ENCODE measurements at places on chromosomes 5 and 9.

DNA sequence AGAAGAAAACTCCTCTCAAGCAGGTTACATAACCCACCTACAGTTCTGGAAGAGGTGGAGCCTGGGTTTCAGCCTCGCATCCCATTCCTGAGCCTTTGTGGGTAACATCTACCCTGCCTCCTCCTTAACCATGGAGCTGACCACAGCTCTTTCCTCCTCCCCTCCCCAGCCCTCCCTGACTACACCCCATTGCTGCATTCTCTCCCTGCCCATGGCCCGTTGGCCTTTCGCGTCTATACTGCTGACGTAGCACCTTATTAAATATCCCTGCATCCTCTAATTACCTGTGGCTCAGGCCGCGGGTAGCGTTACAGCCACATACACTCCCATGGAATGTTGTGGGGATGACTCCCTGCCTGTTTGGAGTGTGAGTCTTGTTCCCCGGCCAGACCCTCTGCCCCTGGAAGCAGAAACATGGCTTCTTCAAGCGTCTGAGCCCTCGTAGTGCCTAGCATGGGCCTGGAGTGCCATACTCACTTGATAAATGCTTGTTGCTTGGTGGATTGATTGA, 72.8 kb downstream of the WWC1 start:
- no peak for DNase-seq

DNA sequence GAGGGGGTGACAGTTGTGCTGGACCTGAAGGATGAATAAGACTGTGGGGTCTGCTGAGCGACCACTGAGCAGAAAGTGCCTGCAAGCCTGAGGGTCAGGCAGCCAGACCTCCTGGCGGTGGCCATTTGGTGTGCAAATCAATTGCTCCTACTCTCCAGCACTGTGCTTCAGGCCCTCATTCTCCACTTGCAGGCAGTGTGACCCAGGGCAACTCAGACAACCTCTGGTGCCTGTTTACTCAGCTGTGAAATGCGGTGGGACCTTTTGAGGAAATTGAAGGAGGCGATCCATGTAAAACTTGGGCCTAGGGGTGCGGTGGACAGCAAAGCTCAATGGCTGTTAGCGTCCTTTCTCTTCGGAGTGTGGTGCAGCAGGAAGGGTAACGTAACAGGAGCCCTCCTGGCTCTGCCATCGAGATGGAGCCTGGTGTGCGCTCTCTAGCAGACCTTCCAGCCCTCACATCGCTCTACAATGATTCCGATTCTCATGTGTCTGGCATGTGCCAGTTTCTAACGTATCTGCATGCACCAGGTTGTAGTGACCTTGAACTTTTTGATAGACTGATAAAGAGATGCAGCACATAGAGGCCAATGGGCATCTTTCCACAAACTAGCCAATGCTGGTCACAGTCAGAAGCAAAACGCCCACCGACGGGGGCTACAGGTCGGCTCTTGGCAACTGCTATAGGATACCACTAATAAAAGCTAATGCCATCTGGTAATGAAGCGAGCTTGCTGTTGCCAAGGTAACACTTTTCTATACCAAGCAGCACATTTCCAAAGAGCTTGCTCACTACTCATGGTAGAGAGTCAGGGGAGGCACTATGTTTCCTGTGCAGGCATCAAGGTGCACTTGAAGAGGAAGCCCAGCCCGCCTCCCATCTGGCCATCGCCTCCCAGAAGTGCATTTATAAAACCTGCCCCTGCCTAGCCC, 159.7 kb upstream of the RAPGEF1 start:
- DNase-seq: no peak

DNA sequence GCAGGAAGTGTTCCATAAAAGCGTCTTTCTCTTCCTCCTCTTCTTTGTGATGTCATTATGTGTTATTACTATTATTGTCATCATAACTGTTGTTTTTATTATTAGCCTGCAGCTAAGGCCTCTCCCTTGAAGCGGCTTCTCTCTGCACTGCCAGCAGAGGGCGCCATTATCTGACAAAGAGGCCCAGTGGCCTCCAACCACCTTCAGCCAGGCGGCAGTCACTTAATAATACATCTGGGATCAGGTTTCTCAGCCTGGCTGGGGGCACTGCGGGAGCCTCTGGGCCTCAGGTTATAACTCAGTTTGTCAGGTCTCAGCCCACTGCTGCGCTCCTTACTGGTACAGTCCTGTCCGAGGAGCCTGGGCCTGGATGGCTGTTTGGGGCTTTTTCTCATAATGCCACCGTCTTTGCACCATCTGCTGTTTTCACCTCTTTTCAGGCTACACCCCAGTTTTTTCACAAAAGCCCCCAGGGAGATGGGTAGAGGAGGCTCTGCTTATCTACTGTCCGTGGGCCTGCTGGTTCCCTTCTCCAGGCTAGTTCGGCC, 281.9 kb downstream of the NSG2 start:
- DNase-seq: peak; percentile 34

DNA sequence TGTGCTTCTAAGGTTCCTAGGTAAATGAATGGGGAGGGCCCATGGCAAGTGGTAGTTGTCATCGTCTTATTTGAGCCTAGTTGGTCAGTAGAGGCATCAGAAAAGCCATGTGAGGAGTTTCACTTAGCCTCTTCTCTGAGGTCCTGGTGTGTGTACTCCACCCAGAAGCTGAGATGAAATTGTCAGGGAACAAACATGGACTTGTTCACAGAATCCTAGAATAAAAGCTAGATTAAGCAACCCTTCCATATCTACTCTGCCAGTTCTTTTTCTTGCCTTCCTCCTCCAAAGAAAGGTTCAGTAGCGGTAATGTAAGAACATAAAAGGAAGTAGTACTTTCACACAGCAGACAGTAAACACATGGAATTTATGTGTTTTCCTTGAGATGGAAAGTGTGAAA, 70.4 kb downstream of the ARHGAP26 start:
- no peak for DNase-seq

- no peak for DNase-seq
Measured at GRCh38 chr5:172739375-172739774, 31.6 kb downstream of the DUSP1 start.

DNA sequence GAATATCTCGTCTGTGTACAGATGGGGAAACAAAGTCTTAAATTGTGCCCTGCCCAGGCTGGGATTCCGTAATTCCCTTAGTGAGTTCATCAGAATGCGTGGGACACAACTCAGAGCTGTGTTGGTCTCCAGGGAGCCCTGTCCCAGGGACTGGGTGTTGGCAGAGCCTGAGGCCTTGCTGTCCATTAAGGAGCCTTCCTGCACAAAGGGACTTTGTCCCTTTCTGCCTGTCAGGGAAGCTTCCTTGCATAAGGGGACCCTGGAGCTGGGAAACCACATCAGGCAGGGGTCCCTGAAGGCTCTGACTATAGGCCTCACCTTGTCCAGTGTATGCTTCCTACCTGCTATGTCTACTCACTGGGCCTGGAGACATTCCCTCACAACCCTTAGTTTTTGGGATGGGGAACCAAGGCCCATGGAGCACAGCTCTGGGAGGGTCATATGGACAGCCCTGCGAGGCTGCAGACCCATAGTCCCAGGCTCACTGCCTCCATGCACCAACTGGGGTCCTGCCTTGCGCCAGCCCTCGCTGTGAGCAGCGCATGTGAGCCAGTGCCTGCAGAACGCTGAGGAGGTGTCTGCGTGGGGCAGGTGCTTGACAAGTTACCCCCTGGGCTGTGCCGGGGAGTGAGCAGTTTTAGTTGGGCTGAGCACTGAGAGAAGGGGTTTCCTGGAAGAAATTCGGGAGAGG, 1.6 kb downstream of the CARD19 start:
- DNase-seq: no peak

GRCh38 chr9:124471761-124472160, 21.5 kb downstream of the ADGRD2 start:
- no peak for DNase-seq

DNA sequence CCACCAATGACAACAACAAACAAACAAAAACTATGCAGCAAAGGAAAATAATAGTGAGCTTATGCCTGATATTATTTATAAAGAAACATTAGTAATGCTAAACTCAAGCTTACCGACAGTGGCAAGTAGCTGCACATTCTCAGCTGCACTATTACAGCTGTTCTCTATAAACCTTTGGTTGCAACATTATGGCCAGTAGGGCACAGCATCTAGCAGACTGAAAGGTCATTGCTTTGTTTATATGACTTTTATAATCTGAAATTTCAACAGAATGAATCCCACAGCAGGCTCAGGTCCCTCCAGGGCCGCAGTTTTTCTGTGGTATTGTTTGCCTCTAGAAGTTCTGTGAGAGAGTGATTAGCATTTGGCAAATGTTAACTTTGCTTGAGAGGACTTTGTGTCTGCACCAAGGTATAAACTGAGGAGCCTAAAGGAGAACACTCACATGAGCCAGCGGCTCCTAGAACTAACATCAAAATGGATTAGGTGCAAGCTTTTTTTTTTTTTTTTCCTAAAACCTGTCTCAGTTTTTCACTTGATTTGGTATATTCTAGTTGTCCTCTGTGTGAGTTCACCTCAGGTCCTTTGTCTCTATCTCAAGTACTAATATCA, 58.3 kb downstream of the IZUMO3 start:
- no peak for DNase-seq

GRCh38 chr5:389197-389821, 53.7 kb upstream of the EXOC3 start:
- no peak for DNase-seq

DNA sequence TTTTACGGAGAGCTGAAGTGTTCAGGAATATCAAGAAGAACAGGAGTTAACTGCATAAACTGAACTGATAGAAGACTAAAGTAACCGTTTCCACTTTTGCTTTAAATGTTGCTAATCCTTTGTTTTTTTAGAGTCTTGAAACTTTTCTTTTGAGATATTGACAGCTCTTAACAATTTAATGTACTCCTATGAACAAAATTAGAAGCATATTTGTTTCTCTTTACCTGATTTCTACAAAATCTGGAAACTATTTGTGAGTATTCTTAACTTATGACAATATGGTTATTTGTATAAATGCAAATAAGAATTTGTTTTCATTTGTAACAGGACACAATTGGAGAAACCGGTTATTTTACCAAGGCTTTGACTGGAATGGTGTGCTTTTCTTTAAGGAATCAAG, 89.5 kb upstream of the FAM120A start:
- no peak for DNase-seq

- DNase-seq: no peak
Measured at GRCh38 chr5:2003206-2003605, 120.5 kb upstream of the IRX4 start.

GRCh38 chr5:87803352-87803751, 390.6 kb upstream of the CCNH start:
- DNase-seq: no peak

DNA sequence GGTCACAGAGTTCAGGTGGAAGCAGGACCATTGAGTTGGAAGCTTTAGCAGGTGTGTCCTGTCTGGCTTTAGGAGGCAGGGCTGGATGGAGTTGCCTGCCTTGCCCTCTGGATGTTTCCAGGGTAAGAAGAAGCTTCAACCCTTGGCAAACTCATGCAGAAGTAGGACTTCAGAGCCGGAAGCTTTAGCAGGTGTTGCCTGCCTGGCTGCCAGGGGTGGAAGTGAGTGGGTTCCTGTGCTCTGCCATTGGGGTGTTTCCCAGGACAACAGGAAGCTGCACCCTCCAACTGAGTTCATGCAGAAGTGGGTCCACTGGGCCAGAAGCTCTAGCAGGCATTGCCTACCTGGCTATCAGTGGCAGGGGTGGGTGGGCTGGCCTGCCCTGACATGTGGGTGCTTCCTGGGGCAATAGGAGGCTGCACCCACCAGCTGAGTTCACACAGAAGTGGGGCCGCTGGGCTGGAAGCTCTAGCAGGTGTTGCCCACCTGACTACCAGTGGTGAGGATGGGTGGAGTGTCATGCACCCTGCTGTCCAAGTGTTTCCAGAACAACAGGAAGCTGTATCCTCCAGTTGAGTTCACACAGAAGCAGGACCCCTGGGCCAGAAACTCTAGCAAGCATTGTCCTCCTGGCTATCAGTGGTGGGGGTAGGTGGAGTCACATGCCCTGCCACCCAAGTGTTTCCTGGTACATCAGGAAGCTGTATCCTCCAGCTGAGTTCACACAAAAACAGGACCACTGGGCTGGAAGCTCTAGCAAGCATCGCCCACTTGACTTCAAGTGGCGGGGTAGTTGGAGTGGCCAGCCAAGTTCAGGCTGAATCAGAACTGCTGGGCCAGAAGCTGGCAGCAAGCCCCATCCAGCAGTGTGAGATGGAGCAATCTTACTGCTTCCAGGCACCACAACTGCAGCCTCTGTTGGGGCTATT, 24.6 kb downstream of the LOX start:
- DNase-seq: no peak

DNA sequence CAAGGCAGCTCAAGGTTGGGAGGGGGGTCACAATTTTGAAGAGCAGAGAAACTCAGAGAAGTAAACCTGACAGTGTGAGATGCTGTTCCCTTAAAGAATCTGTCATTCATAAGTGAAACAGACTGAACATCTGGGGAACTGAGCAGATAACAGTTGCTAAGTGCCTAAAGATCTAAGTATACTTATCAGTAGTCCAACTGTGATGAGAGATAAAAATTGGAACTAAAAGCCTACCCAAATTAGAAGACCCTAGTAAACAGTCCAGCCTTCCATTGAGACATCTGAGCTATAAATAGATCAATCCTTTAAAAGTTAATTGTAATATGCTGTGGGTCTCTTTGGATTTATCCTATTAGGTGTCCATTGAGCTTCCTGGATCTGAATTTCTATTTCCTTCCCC, 692.8 kb upstream of the ZNF608 start:
- no peak for DNase-seq

DNA sequence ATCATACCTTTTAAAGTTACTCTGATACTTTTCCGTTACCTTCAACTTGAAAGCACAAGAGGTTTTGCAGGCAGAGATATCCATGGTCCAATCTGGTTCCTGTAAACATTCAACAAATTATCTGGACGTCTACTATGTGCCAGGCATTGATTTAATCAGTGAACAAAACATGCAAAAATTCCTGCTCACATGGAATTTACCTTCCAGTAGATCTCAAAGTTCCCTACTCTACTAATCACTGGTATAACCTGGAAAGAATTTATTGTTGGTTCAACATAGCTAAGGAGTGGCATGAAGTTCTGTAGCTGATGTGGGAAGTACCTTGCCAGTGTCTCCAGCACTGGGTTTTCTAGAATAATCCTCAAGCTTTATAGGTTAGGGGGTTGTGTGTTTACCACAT, 9.8 kb downstream of the OCLN start:
- no peak for DNase-seq

- peak; percentile 29 for DNase-seq
Measured at GRCh38 chr5:60332244-60333004, 367.5 kb downstream of the DEPDC1B start.
